HFFc6 (cell line): ENCODE measurements at places on chromosomes 6 and 20. TPM values are rescaled to one million over a fixed set of nuclear protein-coding genes. Genes with fewer than 3 reads are reported as not detected.

GRCh38 chr6:164014346-164015087 lies 600.0 kb downstream of the QKI start:
- no peaks in the 10 kb centered on the region for H3K4me1 ChIP-seq
- no peaks in the 10 kb centered on the region for H3K36me3 ChIP-seq
- H3K4me3 ChIP-seq, result no peak overlapping the region

DNA sequence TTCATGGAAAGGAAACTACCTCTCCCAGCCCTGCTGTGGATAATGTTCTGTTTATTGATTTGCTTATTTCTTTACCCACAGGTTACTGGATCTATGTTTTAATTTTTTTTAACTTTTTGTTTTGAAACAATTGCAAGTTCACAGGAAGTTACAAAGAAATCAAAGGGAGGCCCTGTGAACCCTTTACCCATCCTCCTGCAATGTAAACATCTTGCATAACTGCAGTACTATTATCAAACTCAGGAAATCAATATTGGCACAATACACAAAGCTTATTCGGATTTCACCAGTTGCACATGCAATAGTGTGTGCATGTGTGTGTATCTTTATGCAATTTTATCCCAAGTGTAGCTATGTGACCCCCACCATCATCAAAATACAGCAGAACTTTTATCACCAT lies 398.0 kb downstream of the BTBD3 start:
- peaks cover 2% of the 10 kb centered on the region; the same call in 1 of the 2 replicates for H3K27me3 ChIP-seq
- H3K36me3 ChIP-seq, result no peaks in the 10 kb centered on the region
- no peak overlapping the region for H3K27ac ChIP-seq

DNA sequence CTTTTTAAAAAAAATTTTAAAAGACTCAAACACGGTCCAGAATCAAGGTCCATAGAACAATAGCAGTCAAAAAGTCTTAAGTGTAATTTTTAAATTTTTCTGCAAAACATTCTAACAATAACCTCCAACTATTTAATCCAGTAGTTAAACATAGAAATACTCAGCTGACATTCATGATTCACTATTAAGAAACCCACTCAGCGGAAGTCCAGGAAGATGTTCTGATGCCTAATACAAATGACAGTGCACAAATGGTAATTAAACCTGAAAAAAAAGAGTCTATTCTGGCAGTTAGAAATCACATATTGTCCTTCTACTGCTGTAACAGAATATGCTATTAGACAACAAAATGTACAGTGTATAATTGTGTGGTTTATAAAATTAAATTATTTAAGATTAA lies 128.2 kb upstream of the BMP5 start:
- DNase-seq, result no peak
- H3K27ac ChIP-seq, result no peak overlapping the region
- H3K4me1 ChIP-seq, result no peaks in the 10 kb centered on the region
- no peak overlapping the region for H3K4me3 ChIP-seq

- H3K4me1 ChIP-seq, result peaks cover 11% of the 10 kb centered on the region
- DNase-seq, result no peak
These were observed 31.0 kb downstream of the ELOVL2 start for GRCh38 chr6:11012976-11013720.

DNA sequence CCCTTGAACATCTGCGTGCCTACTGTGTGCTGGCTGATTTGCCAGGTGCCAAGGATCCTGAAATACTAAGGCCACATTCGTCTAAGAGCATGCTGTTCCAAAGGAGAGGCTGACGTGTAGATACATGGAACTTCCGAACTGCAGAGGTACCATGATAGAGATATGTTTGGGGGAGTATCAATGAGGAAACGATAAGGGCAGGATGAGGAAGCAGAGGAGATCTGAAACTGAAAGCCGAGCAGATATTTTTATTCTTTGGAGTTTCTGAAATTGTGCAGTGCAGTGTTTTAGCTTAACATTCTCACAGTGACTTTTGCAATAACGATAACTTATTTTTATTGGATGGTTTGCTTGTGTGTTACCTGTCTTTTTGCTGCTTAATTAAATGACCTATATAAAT lies 24.3 kb downstream of the BMP6 start:
- no peak overlapping the region for H3K4me3 ChIP-seq
- DNase-seq, result no peak
- no peak overlapping the region for H3K27ac ChIP-seq
- H3K4me1 ChIP-seq, result no peaks in the 10 kb centered on the region

- DNase-seq, result no peak
- peaks cover 37% of the 10 kb centered on the region for H3K27me3 ChIP-seq
- peaks cover 5% of the 10 kb centered on the region; the same call in 1 of the 2 replicates for H3K36me3 ChIP-seq
- no peak overlapping the region for H3K27ac ChIP-seq
- peaks cover 3% of the 10 kb centered on the region; the same call in 1 of the 2 replicates for H3K4me1 ChIP-seq
- H3K4me3 ChIP-seq, result no peak overlapping the region
These were observed 659 bp upstream of the GFRA4 start for GRCh38 chr20:3663858-3664257.

C6orf120 gene
- 44.9 to 49.9 TPM (median 47.1 TPM) in 3 replicates for total RNA-seq
